ENCODE measurements at places on chromosomes 13 and 19.

DNA sequence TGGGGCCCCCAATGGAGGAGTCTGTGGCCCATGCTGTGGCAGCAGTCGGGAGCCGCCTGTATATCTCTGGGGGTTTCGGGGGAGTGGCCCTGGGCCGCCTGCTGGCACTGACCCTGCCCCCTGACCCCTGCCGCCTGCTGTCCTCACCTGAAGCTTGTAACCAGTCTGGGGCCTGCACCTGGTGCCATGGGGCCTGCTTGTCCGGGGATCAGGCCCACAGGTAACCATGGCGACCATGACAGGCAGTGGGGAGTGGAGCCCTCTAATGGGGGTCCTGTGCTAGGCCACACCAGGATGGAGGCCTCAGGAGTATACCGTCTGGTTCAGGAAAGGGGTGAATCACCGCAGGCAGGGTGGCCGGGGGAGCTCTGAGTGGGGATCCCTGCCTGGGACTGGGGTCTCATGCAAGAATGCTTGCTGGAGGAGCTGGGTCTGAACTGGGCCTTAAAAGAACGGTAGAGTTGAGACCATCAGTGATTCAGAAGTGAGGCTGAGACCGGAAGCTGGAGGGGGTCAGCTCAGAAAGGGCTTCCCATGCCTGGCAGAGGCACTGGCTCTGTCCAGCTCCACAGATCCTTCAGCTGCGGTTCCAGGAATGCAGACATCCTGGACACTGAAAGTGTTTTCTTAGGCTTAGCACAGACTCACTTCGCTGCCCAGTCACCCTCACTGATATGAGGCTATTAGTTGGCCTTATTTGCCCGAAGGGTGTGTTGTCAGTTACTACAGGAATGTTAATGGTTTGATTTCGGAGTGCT lies 29.1 kb downstream of the CNFN start:
- DNase-seq: no peak

- no peak for DNase-seq
Observed at GRCh38 chr19:58497634-58498170, 14.1 kb downstream of the SLC27A5 start.

DNA sequence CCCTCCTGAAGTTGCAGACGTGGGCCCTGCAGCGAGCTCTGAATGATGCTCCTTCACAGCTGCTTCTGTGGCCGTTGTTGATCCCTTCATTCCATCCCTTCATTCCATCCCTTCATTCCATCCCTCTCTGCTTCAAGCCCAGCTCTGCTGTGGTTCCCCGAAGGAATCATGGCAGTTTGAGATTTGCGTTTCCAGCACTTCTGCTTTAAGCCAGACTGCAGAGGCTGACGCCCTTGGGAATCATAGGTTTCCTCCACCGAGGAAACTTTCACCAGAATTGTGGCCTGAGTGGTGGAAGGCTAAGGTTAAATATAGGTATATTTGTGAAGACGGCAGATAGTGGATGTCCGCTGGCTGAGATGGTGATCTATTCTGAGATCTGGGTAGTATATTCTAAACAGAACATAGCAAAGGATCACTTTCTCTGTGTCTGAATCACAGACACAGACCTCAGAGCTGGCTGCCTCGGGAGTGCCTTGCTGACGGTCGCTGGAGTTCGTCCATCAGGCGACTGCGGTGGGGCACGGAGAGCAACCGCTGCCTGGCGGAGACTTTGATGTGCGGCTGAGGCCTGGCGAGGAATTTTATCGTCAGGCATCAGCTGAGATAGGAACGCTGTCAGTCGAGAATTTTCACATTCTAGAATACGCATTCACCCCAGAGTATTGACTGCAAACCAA lies 42.8 kb upstream of the DCUN1D2 start:
- DNase-seq: no peak

GRCh38 chr19:48036765-48037164 lies 7.1 kb downstream of the CABP5 start:
- DNase-seq: no peak

- DNase-seq: no peak
Observed at GRCh38 chr19:31527443-31527842, 178.2 kb upstream of the TSHZ3 start.

- no peak for DNase-seq
Observed at GRCh38 chr19:49133621-49134454, 14.5 kb downstream of the PPFIA3 start.

DNA sequence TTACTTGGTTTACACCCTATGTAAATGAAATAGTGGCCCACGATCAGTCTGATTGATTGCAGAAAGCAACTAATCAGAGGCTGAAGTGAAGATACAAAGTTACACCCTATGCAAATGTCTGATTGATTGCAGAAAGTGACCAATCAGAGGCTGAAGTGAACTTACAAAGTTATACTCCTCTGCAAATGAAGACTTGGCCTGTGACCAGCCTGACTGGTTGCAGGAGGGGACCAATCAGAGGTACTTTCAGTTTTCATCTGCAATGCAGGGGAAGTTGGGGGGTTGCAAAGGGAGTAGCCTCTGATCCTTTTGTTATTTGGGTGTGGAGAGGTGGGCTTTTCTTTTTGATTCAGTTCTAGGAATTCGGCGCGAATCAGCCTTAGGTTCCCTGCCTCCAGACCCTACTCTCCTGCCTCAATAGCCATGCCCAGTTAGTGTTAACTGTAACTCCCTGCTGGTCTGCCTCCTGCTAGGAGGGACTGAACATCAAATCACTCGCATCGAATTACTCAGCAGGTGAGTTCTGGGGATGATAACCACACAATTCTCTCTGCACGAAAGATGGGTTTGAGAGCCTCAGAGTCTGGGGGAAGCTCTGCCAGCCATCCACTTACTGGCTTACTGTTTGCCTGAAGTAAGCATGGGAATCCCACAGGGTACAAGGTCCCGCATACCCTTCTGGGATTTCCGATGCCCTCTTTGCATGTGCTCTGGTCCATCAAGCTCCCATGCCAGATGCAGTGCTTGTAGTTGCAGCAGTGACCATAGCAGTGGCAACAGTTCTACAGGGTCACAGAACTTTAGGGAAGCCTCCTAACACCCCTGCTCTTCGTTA lies 7.5 kb downstream of the ARL11 start:
- peak; percentile 10 for DNase-seq

DNA sequence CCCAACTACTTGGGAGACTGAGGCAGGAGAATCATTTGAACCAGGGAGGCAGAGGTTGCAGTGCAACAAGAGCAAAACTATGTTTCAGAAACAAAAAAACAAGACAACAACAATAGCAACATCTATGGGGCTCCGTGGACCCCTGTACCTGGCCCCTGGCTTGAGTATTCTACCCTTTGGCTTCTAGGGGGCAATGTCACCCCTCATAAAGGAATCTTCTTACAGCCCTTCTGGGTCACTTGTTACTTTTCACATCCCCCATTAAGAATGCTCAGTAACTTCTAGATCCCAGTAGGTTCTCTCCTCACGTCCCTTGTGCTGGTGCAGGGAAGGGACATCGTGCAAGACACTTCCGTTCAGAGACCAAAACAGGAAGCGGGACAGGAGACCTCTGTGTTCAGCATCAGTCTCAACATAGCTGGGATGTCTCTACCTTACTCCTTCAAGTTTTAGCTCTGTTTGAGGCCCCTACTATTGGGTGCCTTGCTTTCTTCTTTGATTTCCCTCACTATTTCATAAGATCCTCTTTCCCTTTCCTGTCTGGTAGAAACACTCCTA lies 218.1 kb upstream of the ARGLU1 start:
- DNase-seq: no peak

DNA sequence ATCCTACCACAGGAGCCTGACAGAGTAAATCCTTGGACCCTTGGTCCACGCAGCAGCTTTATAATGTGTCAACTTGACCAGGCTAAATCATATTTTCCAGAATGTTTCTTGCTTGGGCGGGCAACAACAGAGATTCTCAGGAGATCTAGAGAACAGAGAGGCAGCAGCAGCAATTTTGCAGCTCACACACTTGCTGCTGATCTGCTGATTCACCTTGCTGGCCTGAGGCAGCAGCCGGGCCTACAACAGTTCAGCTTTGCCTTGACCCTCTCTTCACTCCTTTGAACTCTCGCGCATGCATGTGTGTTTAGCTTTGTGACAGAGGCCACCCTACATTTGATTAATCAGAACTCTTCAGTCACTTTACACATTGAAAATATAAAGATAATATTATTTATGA lies 159.3 kb downstream of the UGGT2 start:
- DNase-seq: no peak

DNA sequence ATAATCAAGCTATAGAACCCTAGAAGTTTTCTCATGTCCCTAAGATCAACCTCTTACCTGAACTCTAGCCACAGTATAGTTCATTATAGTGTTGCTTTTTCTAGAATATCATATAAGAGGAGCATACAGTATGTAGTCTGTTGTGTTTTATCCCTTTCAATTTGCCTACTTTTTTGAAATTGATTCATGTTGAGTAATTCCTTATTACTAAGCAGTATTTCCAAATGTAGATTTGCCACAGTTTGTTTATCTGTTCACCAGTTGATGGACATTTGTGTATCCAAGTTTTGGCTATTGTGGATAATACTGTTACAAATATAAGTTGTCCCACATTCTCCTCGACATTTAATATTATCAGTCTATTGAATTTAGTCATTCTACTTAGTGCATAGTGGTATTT lies 138.0 kb downstream of the LMO7 start:
- no peak for DNase-seq

DNA sequence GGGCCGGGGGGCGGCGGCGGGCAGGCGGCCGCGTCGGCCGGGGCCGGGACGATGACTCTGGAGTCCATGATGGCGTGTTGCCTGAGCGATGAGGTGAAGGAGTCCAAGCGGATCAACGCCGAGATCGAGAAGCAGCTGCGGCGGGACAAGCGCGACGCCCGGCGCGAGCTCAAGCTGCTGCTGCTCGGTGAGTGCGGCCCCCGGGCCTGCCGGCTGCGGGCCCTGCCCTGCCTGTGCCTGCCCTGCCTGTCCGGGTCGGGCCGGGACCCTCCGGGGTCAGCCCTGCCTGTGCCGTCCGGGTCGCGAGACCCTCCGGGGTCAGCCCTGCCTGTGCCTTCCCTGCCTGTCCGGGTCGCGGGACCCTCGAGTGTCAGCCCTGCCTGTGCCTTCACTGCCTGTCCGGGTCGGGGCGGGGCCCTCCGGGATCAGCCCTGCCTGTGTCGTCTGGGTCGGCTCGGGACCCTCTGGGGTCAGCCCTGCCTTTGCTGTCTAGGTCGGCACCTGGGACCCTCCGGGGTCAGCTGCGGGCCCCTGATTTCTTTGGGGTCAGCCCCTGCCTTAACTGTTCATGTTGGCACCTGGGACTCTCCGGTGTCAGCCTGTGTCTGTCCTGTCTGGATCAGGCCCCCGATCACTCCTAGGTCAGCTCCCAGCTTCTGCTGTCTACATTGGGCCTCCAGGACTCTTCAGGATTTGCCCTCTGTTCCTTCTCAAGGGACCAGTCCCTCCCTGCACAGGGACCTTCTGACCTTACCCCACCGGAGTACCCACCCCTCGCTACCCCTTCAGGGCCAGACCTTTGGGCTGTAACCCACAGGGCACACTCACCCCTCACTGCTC lies 659 bp downstream of the GNA11 start:
- no peak for DNase-seq

DNA sequence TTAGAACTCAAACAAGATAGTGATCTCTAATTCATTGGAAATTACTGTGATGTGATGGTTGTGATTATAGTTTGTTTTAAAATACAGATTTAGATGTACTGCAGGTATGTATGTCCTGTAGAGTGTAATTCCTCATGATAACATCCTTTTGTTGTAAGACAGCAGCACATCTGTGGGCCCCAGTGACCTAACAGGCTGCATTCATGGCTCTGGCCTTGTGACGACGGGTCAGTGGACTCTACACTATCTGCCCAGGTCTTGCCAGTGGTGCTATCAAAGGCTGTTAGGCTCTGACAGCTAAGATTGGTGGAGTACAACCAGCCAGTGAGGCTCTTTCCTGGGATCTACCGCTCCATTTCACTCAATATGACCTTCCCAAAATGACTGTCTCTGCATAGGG lies 158.4 kb downstream of the MTUS2 start:
- no peak for DNase-seq

GRCh38 chr19:8609279-8610040 lies 1.1 kb downstream of the ADAMTS10 start:
- no peak for DNase-seq

DNA sequence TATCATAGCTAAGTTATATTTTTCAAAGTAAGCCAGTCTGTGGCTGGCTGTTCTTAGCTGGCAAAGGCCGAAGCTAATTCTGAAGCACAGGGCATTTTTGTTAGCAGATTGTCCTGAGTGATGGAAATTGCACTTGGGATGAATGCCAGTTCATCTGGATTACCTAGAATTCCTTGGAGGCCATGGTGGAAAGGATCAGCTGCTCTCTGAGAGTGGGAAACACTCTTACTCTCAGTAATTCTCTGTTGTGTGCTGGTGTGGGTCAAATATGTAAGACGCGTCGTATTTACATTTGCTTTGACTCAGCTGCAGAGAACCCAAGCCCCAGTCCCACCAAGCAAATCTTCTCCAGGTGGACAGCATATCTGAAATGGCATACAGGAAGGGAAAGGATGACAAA lies 60.7 kb upstream of the C1QTNF9B start:
- DNase-seq: no peak

DNA sequence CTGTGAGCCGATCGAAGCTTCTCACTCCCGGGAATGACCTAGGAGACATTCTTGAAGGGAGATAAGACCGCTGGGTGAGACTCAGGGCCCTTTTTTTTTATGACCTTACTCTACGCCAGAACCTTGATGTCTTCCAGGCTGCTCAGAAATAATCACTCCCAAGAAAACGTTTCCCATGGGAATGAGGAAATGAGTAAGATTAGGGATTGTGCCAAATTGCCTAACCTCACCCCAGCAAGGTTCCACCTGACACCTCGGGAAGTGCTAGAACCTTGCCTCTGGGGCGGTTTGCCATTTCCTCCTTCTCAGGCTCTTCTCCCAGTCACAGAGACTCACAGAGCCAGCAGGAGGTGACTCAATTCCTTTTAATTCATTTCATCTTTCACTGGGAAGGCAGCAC lies 2.3 kb downstream of the SLC46A3 start:
- no peak for DNase-seq

GRCh38 chr13:49517461-49517860 lies 21.7 kb downstream of the PHF11 start:
- no peak for DNase-seq
